ENCODE measurements at places on chromosomes 6 and 20.

DNA sequence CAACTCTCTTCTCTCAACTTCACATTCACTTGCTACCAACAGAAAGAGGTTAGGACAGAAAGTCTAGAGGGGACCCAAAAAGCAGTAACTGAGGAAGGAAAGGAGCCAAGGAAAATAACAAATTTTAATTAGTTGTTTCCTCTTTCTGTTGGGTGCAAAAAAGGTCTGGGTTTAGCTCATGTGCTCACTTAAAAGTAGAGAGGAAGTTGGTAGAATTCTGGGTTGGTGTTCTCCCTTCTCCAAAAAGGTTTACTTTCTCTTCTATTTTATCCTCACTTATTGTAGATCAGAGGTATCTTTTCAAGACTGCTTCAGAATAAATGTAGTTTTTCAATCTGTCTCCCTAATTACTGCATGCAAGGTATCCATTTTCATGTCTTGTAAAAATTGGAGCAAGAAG is 42.8 kb downstream of the MAP3K7 start:
- DNase-seq, result no peak

- no peak for DNase-seq
These were observed 4.0 kb upstream of the ZMYND8 start for GRCh38 chr20:47360297-47361056.

GRCh38 chr6:107357031-107357430 is 102.3 kb downstream of the PDSS2 start:
- DNase-seq, result no peak

GRCh38 chr6:14885498-14885897 is 360.4 kb upstream of the JARID2 start:
- no peak for DNase-seq

GRCh38 chr6:53282741-53283140 is 66.0 kb downstream of the ELOVL5 start:
- no peak for DNase-seq

DNA sequence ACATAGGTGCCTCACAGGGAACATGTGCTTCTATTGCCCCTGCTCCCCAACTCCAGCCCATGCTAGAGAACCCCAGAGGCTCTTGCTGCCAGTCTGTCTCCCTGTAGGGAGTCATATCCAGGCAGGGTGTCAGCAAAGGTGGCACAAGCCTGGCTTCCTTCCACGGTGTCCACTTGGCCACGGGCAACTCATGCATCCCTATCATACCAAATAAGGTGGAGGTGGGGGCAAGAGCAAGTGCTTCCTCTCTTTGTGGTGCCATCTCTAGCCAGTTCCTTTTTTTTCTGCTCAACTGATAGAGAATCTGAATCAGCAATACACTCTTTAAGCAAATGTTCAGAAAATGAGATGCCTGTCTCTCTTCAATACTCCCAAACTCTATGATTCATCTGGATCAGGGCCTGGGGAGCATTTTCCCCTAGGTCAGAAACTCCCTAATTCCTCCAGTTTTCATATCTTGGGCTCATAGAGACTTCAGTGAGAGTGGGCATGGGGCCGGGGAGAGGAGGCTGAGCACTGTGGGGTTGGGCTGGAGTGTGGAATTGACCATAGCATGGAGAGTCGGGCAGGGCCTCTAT is 105.1 kb upstream of the GPR6 start:
- DNase-seq, result no peak

- DNase-seq, result no peak
These were observed 585.1 kb downstream of the QKI start for GRCh38 chr6:163999475-164000125.
